ENCODE measurements at places on chromosomes 12 and 14. TPM values are rescaled to one million over a fixed set of nuclear protein-coding genes. Genes with fewer than 3 reads are reported as not detected.

The C12orf54 gene
- total RNA-seq, result not detected

The ANHX gene
- not detected for total RNA-seq

The TCL1A gene
- not detected for total RNA-seq

The COX8C gene
- total RNA-seq, result not detected

The KERA gene
- not detected for total RNA-seq

The ACAD10 gene
- total RNA-seq, result 14.7 TPM

The CELA1 gene
- not detected for total RNA-seq

The IL22 gene
- total RNA-seq, result not detected

The PLCZ1 gene
- total RNA-seq, result not detected

The AGAP2 gene
- total RNA-seq, result 0.46 TPM

The LHX5 gene
- not detected for total RNA-seq

The PPP4R4 gene
- total RNA-seq, result not detected

The RNASE3 gene
- total RNA-seq, result not detected

The CLEC1B gene
- not detected for total RNA-seq

GRCh38 chr14:99360774-99361595, 89.0 kb upstream of the BCL11B start:
- DNase-seq, result no peak

- DNase-seq, result no peak
Observed at GRCh38 chr12:125772403-125772802, 707.2 kb downstream of the AACS start.

DNA sequence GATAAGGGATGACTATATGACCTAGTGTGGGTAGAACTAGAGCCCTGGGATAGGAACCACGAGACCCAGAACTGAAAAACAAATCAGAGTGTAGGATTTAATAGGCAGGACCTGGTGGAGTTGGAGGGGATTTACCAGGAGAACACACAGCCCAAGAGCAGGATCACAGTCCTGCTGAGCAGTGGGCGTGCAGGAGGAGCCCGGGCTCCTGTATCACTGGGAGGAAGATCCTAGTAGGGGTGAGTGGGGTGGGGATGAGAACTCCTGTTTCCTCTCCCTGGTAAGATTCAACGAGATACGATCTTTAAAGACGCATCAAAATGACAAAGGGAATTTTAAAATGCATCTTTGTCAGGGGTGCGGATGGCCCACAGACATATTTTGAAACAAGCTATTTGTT, 220.1 kb downstream of the GALC start:
- no peak for DNase-seq

DNA sequence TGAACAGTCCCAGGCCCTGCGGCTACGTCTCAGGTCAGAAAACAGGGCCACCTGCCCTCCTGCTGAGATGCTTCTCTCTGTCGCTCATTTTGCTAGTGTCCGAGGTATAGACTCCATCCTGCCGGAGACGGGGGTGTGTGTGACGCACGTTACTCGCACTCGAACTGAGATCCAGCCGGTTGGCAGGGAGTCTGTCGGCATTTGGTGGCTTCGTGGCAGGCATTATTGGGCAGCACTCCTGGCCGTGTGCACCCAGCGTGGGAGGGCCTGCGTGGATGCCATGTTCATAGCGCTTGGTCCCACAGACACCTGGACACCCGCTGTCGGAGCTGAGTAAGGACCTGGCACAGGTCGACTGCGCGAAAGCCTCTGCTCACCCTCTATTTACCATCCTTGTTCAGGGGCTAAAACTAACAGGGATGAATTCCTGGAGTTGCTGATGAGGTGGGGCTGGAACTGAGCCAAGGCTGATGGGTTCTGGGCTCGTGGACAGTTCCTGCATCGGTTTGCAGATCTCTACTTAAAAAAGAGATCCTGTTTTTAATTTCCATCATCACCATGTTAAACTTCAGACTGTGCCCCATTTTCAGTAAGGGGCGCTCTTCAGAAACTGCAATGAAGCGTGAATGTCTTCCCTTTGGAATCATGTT, 28.6 kb downstream of the AACS start:
- no peak for DNase-seq

GRCh38 chr12:81520064-81520945, 238.8 kb downstream of the PPFIA2 start:
- DNase-seq, result peak; percentile 49

DNA sequence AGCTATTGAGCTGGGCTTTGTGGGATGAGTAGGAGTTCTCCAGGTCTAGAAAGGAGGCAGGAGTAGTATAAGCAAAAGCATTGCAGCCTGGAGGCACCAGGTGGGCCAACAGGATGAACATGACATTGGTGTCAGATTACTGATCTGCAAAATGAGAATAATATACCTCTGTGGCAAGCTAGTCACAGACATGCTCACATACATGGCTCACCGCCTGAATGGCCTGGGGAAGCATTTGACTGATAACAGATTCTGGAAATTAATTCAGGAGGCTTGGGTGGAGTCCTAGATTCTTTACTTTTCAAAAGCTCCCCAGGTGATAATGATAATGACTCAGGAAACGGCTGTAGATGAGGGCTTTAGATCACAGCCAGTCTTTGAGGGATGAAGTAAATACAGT, 709 bp downstream of the TCL1B start:
- DNase-seq, result no peak

- DNase-seq, result peak; percentile 78
Observed at GRCh38 chr12:48795550-48796455, 6.9 kb upstream of the ADCY6 start.

DNA sequence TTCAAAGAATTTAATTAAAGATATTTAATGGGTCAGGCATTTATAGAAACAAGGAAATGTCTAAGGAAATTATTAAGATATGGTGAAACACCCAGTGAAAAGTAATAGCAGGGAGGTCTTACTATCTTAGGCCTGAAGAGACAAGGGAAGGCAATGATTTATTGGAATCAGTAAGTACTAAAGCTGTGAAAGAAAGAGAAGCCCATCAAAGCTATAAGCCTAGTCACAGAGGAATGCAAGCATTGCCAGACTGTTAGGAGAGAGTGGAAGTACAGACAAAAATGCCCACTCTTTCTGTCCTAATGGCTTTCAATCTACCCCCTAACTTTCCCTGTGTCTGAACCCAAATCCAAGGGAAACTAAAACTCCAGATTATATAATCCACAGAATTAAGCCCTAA, 69.2 kb upstream of the PIK3C2G start:
- no peak for DNase-seq

- no peak for DNase-seq
Observed at GRCh38 chr14:86012461-86012860, 482.5 kb downstream of the FLRT2 start.

GRCh38 chr14:50116966-50117365, 594 bp upstream of the VCPKMT start:
- no peak for DNase-seq

- DNase-seq, result peak; percentile 92
Observed at GRCh38 chr12:124453419-124454351, 113.7 kb downstream of the NCOR2 start.

DNA sequence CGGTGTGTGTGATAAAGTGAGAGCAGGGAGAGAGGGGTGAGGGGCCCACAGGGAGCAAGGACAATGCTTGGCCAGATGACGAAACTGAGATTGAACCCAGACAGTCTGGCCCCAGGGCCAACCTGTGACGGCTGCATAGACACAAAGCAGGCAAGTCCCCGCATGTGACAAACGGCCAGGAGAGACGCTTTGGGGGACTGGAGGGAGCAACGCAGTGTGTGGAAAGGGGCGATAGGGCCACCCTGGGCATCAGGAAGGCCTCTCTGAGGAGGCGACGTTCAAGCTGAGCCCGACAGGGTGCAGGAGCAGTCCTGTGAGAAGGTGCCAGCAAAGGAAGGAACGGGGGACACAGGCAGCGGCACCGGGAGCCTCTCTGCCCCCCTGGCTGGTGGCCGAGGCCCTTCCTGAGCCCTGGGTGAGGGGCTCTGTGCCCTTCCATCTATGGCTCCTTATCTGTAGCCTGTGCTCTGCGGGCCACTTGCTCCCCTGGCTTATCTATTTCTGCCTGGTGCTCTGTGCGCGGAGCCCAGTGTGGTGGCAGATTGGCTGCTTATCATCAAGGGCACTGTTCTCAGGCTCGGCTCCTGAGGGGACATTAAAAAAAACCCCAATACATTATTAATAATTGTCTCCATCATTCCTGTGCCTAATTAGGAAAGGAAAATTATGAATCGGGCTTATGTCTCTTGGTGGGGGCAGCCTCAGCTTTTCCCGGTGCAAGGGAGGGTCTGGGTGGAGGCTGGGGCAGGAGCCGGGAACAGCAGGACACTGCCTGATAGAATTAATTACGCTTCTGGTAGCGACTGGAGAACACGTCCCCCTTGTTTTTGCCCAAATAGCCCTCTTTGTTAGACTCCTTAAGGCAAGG, 39.8 kb downstream of the PRIMA1 start:
- no peak for DNase-seq

- DNase-seq, result no peak
Observed at GRCh38 chr12:2229661-2230539, 177.1 kb downstream of the CACNA1C start.

DNA sequence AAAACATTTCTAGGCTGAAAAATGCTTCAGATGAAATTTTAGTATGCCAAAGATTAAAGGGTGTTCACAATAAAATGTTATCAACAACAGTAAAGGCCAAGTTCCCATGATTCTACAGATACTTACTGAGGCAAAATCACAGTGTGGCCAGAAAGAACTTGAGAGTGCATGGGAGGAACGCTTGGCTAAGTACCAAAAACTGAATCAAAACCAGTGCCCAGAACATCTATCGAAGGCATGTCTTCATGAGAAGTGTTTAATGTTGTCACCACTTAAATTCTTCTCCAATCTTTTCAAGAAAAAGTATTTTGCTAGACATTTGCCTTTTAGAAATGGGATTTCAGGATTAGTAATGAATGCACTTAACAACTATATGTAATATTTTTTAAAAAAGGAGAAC, 41.5 kb downstream of the KIF21A start:
- no peak for DNase-seq

DNA sequence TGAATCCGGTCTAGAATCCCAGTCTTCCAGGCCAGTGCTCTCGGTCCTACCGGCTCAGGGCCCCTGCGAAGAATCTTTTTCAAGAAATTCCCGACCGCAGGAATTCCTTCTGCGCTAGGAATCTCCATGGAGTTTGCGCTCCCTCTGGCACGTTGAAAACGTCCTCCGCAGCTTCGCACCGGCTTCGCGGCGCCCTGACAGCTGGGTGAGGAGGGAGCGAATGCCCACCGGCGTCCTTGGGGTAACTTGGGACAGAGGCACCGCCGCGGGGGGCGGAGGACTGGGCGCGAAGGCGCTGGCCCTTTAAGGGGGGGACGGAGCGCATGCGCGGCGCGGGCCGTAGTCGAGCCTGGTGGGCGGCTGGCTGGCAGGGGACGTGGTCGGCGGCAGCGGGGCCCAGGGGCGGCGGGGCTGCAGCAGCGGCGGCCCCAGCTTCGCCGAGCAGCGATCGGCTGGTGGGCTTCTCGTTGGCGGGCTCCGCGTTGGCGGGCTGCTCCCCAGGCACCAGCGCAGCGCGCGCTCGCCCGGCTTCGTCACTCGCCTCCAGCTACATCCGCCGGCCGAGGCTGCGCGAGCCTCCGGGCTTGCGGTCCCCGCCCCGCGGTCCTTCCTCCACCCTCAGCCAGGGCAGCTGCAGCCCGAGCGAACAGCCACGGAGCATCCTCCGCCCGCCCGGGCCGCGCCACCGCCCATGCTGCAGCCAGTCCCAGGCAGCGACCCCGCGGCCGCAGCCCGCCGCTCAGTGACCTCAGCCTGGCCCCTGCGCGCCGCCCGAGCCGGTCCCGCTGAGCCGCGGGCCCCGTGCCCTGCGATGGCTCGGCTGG, at the start of gene VASH1:
Gene VASH1 (plus strand): TSS at position 333 of the 824 bp plus-strand sequence. CDS start 1,354 bp downstream, outside the sequence.
- DNase-seq, result no peak

DNA sequence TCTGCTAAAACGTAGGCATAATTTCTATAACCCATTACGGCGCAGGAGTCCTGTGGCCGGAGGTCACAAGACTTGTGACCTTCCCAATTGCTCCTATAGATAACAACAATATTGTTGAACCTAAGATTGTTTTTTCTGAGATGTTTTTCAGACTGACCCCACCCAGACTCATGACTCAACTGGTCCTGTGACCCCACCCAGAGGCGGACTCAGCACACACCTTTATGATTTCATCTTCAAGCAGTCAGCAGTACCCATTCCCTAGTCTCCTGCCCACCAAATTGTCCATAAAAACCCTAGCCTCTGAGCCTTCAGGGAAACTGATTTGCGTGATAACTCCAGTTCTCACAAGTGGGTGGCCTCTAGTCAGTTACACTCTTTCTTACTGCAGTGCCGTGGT, 5.9 kb upstream of the PPP4R3A start:
- no peak for DNase-seq

GRCh38 chr12:11978726-11979384, 91.9 kb upstream of the BCL2L14 start:
- DNase-seq, result no peak

DNA sequence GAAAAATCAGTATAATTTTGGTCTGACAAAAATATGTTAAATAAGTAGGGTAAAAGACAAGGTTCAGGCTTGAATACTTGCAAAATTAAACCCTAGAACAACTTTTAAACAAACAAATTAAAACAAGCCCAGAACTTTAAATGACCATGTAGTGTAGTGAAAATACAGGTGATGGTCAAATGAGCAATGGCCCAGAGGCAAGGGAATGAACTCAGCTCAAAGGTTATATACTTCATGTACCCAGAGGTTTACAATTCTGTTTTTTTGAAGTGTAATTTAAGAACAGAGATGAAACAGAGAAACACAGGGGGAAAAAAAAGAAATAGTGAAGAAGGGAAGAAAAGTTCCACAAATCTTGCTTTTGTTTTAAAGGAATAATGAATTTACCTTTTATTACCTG, 949.2 kb downstream of the TRHDE start:
- no peak for DNase-seq

- no peak for DNase-seq
Observed at GRCh38 chr14:63632932-63633514, 8.6 kb downstream of the WDR89 start.

DNA sequence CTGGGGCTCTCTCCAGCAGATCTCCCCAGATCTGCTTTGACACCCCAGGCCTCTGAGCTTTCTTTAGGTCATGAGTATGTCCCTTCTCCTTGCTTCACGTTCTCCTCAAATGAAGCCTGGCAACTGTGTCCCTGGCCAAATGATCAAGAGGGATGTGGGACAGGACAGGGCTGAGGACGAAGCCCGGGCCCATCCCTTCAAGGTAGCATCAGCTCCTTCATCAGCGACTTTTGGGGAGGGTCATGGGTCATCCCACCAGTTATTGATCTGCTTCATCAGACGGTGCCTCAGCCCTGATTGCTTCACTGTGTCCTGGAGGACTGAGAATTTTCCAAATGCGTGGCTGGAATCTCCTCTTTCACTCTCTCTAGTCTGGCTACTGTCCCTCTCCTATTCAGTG, 32.3 kb downstream of the ACADS start:
- no peak for DNase-seq

DNA sequence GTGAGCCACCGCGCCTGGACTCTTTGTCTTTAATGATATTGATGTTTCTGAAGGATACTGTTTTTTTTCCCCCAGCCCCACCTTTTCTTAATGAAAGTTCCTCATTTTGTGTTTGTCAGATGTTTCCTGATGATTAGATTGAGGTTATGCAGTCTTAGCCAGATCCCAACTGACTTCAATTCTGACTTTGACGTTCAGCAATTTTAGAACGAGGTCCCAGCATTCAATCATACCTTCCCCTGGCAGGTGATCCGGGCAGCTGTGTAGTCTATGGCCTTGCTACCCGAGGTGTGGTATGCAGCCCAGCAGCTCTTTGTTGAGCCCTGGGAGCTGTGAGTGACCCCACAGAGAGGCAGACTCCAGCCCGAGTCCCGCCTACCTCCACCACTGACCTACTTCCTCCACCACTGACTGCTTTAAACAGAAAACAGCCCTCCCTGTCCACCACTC, 82.7 kb downstream of the LGMN start:
- no peak for DNase-seq

GRCh38 chr14:50222055-50222613, 9.2 kb downstream of the SOS2 start:
- DNase-seq, result no peak
